ENCODE measurements at places on chromosomes 7 and 10.

- no peak for DNase-seq
Measured at GRCh38 chr7:12210179-12211053, 678 bp upstream of the TMEM106B start.

DNA sequence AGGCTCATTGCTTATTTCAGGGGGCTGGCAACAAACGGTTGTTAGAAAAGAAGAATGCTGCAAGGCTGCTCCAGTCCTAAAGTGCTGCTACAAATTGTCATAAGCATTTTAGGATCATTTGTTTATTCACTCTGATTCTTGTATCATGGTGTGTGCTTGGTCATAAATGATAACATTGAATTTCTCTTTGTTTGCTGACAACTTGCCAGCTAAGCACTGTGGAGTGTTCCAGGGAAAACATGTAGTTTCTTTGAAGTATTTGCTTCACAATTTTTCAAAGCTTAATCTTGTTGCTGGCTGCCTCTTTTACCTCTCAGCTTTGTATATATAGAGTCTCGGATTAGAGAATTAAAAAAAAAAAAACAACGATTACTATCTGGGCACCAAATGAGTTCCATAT lies 263.0 kb downstream of the PHF14 start:
- DNase-seq = no peak

GRCh38 chr10:80463868-80464267 lies 9.8 kb downstream of the TSPAN14 start:
- DNase-seq = no peak

DNA sequence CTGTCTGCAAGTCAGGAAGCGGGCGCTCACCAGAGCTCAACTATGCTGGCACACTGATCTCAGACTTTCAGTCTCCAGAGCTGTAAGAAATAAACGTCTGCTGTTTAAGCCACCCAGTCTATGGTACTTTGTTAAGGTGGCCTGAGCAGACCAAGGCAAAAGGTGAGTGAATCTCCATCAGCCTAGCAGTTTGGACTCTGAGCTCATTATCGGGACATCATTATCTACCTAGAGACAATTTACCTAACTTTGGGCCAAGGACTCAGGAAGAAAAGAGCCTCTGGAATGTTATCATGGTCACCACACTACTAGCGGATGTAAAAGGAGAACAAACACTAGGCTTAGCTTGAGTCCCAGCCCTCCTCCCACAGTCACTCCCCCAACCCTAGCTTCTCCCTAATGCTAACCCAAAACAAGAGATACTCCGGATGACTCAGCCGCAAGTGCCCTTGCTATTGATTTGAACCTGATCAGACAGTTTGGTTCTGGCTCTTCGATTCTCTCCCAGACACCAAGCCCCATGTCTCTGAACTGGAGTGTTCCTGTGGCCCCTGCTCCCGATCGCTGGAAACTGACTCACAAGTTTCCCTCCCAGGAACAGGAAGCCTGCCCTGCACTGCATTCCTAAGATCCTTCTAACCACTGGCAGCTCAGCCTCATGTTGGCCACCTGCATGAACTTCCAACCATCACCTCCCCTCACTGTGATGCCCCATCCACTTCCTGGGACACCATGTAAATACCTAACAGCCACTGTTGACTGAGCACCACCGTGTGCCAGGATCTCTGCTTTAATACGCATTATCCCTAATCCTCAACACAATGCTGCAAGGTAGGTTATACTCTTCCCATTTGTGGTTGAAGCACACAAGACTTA lies 34.5 kb downstream of the CREB3L2 start:
- DNase-seq = no peak

DNA sequence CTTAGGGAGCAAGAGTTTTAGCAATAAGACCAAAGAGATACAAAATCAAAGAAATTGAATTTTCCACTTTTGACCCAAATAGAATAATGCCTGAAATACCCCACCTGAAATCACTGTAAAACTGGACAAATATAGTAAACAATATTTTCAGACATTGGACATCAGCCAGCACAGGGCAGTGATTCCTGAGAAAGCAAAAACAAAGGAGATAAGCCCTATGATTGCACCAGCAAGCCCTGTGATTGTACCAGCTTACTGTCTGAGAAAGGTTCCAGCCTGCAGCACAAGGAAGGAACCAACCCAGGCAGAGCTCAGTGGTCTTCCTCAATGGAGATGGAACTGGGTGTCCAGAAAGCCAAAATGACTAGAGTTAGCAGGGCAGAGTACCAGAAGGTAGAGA lies 10.3 kb downstream of the TMEM106B start:
- no peak for DNase-seq

DNA sequence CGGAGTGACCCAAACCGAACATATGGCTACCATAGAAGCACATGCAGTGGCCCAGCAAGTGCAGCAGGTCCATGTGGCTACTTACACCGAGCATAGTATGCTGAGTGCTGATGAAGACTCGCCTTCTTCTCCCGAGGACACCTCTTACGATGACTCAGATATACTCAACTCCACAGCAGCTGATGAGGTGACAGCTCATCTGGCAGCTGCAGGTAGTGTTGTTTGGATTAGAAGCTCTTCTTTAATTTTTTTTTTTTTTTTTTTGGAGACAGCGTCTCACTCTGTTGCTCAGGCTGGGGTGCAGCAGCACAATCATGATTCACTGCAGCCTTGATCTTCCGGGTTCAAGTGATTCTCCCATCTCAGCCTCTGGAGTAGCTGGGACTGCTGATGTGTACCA lies 45.8 kb downstream of the NRF1 start:
- DNase-seq = no peak

DNA sequence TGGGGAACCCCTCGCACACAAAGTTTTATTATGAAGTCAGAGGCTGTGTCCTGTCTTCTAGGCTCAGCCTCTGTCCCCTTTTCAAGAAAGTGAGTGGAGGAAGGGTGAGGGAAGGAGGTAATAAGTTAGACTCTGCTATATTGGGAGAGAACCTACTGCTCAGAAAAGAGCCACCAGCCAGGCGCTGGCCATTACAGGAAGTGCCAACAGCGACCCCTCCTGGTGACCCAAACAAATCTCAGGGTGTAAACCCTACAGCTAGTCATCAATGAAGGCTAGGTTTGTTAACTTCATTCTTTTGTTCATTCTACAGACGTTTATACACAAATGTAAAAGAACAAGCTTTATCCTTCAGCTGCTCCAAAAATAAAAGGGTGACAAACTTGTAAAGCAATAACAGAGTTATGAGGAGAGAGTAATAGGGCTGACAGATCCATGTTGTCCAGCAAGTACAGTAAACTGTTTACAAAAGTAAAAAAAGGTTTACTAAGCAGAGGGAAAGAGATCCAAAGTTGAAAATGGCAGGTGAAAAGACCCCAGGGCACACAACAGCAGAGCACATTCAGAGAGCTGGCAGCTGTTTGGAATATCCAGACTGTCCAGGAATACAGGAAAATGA lies 82.7 kb downstream of the FAM204A start:
- DNase-seq = no peak

DNA sequence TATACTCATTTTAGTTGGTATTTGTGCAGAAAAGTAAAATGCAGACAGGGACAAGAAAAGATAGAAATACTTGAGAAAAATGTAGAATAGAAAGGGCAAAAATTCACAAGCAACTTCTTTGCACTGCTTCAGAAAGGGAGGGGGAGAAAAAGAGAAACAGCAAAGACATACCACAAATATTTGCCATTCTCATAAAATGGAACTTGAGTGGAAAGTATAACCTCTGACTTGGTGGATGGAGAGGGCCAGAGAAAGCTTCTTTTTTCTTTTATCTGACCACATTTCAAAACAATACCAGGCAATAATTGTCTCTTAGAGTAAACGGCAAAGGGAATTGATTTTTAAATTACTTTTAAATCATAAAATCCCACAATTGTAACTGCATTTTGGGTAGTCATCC lies 35.8 kb upstream of the TRUB1 start:
- no peak for DNase-seq

DNA sequence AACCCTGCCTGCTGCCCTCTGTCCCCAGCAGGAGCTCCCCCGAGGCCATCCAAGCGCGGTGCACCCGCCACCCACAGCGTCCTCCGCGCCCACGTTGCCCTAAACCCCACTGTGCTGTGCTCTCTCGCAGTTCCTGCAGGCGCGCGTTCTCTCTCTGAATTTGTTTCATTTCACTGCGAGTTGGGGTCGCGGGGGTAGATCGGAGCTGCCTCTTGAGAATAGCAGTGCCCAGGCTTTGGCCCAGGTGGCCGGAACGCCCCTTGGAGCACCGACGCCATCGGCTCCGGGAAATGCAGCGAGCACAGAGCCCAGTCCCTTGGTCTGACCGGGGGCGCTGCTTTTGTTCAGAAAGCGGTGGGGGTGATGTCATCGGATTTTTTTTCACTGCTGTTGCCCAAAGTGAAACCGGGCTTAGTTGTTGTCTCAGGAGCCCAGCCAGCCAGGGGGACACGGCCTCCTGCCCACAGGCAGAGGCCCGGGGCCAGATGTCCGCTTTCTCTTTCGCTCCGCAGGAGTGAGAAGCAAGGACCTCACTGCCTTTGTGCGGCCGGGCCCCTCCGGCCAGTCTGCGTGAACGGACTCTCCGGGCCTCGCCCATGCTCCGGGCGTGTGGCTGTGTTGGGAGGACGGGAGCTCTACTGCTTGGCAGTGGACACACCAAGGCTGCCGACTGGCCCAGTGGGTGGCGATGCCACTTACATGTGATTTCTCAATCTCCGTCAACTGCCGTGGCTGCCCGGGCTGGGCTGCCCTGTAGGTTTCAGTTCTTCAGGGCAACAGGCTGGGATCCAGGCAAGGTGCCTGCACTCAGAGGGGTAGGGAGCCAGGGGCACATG lies 43.1 kb downstream of the FOXK1 start:
- no peak for DNase-seq

- DNase-seq = peak; percentile 28
Measured at GRCh38 chr10:119306514-119306951, 99.2 kb downstream of the GRK5 start.

- DNase-seq = no peak
Measured at GRCh38 chr10:12423896-12424295, 74.5 kb downstream of the CAMK1D start.

- DNase-seq = no peak
Measured at GRCh38 chr7:15805891-15806290, 119.4 kb upstream of the MEOX2 start.

DNA sequence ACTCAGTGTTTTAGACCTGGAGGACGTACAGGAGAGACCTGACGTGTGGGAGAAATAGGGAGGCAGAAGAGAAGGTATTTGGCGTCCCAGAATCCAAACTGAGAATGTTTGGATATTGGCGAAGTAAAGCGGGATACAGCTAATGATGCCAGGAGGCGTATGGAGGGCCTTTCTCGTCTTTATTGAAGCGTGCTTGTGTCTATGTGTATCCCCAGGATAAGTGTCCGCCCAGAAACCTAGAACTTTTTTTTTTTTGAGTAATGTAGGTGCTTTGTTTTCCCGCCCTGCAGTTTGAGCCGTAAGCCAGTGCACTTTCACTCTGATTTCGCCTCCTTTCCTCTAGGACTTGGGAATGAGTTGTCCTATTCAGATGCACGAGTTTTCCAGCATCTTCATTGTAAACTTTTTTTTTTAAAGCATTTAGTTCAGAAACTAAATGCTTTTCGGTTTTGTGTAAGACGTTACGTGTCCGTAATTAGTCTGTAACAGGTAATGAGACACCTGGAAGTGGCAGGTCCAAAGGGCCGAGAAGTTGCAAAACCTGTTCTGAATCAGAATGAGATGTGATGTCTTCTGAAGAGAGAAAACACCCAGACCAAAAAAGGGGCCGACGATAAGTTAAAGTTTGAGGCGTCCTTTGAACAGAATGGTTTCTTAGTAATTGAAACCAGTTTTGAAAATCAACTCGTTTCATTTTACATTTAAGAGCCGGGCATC lies 746 bp downstream of the ARL5B start:
- DNase-seq = no peak

DNA sequence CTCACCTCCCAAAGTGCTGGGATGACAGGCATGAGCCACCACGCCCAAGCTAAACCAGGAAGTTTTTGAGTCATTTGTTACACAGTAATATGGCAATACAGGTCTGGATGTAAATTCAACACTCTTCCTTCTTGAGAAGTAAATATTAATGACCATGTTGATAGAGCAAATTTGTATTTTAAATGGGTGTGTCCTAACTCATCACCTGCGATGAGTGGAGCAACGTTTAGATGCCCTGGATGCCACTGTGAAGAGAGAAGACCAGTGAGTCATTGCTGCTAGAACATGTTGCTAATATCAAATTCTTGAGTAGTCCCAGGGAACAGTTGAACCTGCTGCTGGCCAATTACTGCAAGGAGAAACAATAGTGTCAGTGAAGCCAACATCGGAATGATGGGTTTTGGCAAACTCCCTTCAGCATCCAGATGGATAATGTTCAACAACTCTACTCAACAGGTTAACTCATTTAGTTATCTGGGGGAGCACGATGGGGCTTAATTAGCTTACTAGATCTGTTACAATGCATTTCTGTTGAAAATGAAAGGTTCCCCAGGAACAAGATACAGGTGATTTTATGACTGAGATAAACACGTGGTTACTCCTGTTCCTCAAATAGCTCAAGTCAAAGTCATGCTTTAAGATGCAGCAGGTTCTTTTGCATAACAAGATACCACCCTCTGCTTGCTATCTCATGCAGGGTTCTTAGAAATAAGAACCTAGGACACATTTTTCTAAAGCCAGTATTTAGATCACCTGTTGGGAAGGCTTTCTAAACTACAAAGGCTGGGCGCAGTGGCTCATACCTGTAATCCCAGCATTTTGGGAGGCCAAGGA lies 146.8 kb downstream of the CALN1 start:
- DNase-seq = no peak

DNA sequence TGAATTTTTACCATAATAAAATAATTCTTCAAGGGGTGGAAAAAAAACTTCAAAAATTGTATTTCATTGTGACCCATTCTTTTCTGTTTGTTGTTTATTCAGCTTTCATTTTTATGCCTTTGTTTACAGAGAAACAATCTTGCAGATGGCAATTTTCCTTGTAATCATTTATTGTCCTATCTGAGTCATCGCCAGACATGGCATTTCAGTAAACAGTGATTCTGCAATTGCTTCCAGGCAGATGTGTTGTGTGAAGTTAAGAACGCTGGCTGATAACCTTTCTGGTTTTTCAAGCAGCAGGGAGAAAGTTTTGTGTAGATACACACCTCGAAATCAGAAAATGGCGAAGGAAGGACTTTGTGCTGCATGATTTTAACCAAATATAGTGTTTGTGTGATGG lies 80.7 kb upstream of the RPA3 start:
- DNase-seq = no peak

DNA sequence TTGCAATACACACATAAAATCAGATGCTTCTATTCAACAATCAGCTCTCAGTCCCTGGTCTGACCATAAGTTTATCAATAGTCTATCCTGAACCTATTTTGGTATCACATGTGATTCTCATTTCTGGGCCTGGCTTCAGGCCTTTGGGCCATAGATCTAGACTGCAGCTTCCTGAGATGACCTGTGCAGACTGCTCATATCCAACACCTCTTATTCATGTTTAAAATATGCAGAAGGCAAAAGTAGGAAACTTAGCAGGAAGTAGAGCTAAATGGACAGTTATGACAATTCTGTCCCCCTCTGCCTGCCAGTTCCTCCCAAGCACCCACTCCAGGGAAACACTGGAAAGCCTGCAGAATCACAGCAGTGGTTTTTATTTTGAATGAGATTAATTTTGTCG lies 53.3 kb downstream of the C7orf25 start:
- DNase-seq = no peak

- DNase-seq = no peak
Measured at GRCh38 chr10:86836044-86836443, 79.6 kb downstream of the BMPR1A start.

Measured in esophagus squamous epithelium (tissue), 5 donors.